ENCODE measurements at places on chromosomes 6 and 20. TPM values are rescaled to one million over a fixed set of nuclear protein-coding genes. Genes with fewer than 3 reads are reported as not detected.
A peak's percentile ranks its signal among the peaks of the same experiment; 100 is the strongest.

DNA sequence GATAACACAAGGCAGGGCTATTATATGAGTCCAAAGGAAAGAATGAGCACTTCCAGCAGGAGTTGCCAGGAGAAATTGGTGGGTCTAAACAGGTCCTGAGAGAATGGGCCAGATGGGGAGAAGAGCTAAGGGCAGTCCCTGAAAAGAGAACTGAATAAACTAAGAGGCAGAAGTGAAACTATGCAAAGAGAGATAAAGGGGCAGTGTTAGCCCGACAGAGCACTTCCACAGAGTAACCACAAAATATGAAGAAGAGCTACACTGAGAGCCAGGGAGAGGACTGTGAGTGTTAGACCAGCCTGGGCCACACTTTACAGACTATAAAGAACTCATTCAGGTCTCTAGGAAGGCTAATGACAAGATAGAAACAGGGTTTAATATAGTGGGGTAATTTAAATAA lies 43.8 kb downstream of the RALGAPA2 start:
- DNase-seq = peak; percentile 18

GRCh38 chr6:134739299-134740026 lies 210.4 kb downstream of the ALDH8A1 start:
- no peak for DNase-seq

- DNase-seq = no peak
These were observed 215.1 kb downstream of the PRL start for GRCh38 chr6:22081709-22082108.

- DNase-seq = no peak
These were observed 24.4 kb downstream of the TMEM181 start for GRCh38 chr6:158584236-158584651.

GRCh38 chr6:85421972-85422371 lies 27.9 kb upstream of the NT5E start:
- no peak for DNase-seq

GRCh38 chr20:63432577-63433325 lies 39.7 kb downstream of the KCNQ2 start:
- no peak for DNase-seq

GRCh38 chr6:20246125-20246524 lies 33.9 kb upstream of the MBOAT1 start:
- DNase-seq = no peak

GRCh38 chr6:119683031-119683430 lies 333.5 kb upstream of the MAN1A1 start:
- peak; percentile 8 for DNase-seq

- no peak for DNase-seq
These were observed 11.2 kb downstream of the SLC22A2 start for GRCh38 chr6:160247457-160247883.

DNA sequence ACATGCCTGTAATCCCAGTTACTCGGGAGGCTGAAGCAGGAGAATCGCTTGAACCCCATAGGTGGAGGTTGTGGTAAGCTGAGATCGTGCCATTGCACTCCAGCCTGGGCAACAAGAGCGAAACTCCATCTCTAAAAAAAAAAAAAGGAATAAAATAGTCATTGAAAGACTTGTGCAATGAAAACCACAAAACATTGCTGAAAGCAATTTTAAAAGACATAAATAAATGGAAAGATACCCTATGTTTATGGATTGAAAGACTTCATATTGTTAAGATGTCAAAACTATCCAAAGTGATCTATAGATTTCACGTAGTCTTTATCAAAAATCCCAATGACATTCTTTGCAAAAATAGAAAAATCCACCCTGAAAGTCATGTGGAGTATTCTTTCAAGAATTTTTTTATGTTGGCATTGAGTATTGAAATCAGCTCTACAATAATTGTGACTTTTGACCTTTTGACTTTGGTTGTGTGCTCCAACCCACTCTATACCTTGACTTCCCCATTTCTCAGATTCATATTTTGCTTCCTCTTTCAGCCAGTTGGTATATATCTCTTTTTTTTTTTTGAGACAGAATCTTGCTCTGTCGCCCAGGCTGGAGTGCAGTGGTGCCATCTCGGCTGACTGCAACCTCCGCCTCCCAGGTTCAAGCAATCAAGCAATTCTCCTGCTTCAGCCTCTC lies 45.5 kb upstream of the SLC23A2 start:
- no peak for DNase-seq

- DNase-seq = no peak
These were observed 172.6 kb downstream of the BMP2 start for GRCh38 chr20:6940048-6940447.

DNA sequence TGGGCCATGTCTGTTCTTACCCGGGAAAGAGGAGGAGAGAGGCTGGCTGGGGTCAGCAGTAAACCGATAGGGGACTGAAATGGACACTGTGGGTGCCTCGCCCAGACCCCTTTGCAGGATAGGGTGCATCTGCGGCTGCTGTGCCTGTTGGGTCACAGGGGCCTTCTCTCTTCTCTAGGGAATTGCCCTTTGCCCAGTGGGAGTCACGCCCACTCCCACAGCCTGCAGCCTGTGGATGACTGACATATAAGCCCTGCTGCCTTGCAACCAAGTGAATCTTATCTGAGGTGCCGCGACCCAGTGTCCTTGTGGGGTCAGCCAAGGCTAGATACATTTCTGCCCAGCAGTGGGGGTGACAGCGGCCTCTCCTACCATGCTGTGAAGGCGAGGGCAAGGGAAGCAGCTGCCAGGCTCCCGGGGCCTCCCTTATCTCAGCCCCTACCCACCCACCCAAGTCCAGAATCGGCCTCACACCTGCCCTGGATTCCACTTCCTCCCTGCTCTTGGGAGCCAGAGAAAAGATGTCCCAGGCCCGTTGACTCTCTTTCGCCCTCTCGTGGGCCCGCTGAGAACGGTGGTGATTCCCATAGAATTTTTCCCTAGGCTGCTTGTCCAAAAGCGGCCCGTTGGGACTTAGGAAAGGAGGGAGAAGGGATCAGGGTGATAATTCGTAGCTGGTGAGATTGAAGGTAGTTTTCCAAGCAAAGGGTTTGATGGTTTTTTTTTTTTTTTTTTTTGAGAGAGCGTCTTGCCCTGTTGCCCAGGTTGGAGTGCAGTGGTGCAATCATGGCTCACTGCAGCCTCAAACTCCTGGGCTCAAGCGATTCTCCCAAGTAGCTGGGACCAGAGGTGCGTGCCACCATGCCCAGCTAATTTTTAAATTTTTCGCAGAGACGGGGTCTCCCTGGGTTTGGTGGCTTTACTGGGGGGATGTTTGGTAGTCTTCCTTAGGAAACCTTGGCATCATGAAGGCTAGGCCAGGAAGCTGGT lies 76.4 kb upstream of the RNF24 start:
- peak; percentile 79 for DNase-seq

DNA sequence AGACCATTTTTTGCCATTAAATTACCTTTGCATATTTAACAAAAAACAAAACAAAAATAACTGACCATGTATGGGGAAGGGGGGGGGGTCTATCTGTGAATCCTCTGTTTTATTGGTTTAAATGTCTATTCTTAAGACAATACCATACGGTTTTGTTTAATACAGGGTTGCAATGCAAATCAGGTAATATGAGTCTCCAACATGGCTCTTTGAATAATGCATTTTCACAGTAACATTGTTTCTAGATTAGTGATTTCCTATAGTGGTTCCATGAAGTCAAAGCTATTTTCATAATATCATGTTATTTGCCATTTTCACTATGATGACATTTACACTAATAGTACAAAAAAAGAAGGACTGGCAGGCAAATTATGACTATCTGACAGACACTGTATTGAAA lies 64.7 kb upstream of the LYRM2 start:
- DNase-seq = no peak

- peak; percentile 47 for DNase-seq
These were observed 43.0 kb upstream of the TMEM200A start for GRCh38 chr6:130322673-130323268.

The LY6G6F gene
- not detected for total RNA-seq

The BLCAP gene
- 36.8 TPM for total RNA-seq

The NR2E1 gene
- not detected for total RNA-seq

The TMEM14C gene
- total RNA-seq = 92.7 TPM

The BPI gene
- total RNA-seq = not detected

The MDFI gene
- total RNA-seq = 8.3 TPM

The FILIP1 gene
- 27.4 TPM for total RNA-seq

The ACOT13 gene
- 10.4 TPM for total RNA-seq

The TGM6 gene
- total RNA-seq = not detected

The TRPC4AP gene
- 72.1 TPM for total RNA-seq

The LHFPL5 gene
- not detected for total RNA-seq

The NEDD9 gene
- total RNA-seq = 48.2 TPM

The ANKEF1 gene
- total RNA-seq = 1.2 TPM

The HDAC2 gene
- 44.3 TPM for total RNA-seq

The ERVFRD-1 gene
- not detected for total RNA-seq
